ENCODE measurements at places on chromosomes 12 and 14. TPM values are rescaled to one million over a fixed set of nuclear protein-coding genes. Genes with fewer than 3 reads are reported as not detected.

SLC10A1 gene
- total RNA-seq = not detected

KCNA5 gene
- total RNA-seq = not detected

CEBPE gene
- not detected for total RNA-seq

SEC23A gene
- 169 TPM for total RNA-seq

DIO2 gene
- not detected for total RNA-seq

LRP1-AS gene
- not detected for total RNA-seq

LRRK2 gene
- total RNA-seq = 0.24 TPM

CNIH1 gene
- total RNA-seq = 196 TPM

FAM186B gene
- total RNA-seq = 0.29 TPM

TRPV4 gene
- 1.0 TPM for total RNA-seq

SLC2A3 gene
- 12.5 TPM for total RNA-seq

Data from mammary epithelial cell (primary cell).